ENCODE measurements at places on chromosomes 2 and 18.

GRCh38 chr18:36095936-36096519, 28.7 kb upstream of the RPRD1A start:
- peak; percentile 3 for DNase-seq

- no peak for DNase-seq
Measured at GRCh38 chr2:74286725-74287124, 56.5 kb downstream of the SLC4A5 start.

DNA sequence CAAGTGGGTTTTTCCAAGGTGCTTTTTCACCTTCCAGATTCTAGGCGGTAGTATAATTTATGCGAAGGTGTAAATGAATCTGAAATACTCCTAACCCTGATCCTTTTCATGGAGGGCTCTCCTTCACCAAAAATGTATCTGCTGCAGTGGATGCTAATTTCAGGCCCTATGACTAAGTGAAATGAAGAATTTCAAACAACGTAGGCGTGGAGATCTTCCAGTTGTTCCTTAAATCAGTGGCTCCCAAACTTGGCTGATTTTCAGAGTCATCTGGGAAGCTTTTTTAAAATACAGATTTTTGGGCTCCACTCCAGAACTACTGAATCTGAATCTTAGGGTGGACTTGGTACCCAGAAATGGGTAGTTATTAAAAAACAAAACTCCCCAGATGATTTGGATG, 5.5 kb downstream of the GCKR start:
- DNase-seq: no peak

GRCh38 chr18:66300141-66300540, 303.7 kb downstream of the CDH19 start:
- no peak for DNase-seq

GRCh38 chr2:75920859-75921551, 210.3 kb upstream of the GCFC2 start:
- no peak for DNase-seq

GRCh38 chr2:237312021-237312755, 101.8 kb downstream of the COL6A3 start:
- DNase-seq: no peak

DNA sequence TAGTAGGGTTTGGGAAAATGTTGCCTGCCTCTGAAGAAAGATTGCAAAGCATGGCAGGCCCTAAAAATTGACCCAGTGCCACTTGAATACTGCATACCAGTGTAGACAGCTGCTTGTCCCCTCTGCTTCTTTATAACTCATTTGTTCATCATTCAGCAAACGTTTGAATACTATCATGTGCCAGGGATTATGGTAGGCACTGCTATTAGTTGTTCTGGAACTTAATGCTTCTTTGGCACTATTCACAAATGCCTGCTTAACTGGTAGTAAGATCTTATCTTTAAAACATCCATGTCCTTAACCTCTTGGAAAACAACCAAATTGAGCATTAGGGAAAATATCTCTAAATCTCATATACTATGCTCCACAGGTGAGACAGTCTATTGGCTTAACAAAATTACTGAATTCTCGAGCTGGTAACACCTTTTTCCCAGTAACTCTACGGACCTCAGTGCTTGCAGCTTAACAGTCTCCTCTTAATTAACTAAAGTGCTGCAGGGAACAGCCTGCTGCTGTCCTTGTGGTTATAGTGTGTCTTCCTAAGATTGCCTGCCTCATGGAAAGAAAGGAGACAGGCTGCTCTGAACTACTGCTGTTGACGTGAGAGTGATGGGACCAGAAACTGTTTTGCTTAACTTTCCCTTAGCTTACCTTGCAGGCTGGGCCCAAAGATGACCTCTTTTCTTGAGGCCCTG, 93.2 kb downstream of the MIB1 start:
- DNase-seq: no peak

- no peak for DNase-seq
Measured at GRCh38 chr18:3679241-3679640, 229.3 kb downstream of the TGIF1 start.

- DNase-seq: no peak
Measured at GRCh38 chr2:9573013-9573720, 17.5 kb upstream of the ADAM17 start.

DNA sequence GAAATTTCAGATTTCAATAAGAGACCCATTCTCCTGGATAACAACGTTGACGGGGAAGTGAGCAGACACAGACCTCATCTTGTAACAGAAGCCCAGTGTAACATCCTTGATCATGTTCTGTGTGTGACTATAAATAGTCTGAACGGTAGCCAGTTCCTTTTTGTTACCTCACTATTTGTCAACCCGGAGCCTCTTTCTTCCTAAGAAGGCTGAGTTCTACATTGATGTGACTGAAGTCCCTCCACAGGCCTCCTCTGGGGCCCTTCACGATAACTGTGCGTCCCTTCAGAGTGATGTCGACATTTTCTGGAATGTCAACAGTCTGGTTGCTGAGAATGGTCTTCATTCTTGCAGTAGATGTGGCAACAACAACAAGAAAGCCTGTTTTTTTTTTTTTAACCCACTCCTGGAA, 6.3 kb upstream of the PLEKHM3 start:
- DNase-seq: no peak

DNA sequence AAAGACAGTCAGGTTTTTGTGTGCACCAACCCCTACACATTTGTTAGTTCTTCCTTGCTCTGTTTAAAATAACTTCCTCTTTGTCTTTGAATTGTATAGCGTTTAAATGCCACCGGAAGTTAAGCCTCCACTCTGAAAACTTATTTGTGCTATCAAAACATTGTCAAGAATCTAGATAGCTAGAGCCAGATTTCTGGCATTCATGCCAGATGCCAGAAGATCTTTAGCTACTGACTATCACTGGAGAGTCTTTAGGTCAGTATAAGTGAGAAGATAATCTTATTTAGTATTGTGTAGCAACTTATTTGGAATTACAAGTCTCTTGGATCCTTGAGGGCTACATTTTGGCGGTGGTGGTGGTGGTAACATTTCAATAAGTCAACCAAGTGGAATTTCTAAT, 63.4 kb upstream of the ADAM23 start:
- DNase-seq: no peak

DNA sequence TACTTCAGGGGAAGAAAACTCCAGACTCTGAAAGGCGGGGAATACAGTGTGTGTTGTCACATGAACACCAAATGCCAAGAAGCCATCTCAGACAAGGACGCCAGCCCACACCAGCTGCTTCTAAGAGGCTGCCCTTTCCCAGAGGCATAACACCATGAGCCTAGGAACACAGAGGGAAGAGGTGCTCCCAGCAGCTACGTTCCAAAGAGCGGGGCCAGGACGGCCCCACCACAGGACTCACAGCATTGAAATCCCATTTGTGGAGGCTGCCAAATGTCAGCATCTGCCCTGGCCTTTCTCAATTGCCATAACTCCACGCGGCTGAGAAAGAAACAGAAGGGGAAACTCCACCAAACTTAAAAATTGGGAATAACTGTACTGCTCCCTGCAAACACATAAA, 20.1 kb upstream of the ID2 start:
- DNase-seq: no peak

- DNase-seq: peak; percentile 32
Measured at GRCh38 chr2:8229546-8229986, 452.3 kb upstream of the ID2 start.

DNA sequence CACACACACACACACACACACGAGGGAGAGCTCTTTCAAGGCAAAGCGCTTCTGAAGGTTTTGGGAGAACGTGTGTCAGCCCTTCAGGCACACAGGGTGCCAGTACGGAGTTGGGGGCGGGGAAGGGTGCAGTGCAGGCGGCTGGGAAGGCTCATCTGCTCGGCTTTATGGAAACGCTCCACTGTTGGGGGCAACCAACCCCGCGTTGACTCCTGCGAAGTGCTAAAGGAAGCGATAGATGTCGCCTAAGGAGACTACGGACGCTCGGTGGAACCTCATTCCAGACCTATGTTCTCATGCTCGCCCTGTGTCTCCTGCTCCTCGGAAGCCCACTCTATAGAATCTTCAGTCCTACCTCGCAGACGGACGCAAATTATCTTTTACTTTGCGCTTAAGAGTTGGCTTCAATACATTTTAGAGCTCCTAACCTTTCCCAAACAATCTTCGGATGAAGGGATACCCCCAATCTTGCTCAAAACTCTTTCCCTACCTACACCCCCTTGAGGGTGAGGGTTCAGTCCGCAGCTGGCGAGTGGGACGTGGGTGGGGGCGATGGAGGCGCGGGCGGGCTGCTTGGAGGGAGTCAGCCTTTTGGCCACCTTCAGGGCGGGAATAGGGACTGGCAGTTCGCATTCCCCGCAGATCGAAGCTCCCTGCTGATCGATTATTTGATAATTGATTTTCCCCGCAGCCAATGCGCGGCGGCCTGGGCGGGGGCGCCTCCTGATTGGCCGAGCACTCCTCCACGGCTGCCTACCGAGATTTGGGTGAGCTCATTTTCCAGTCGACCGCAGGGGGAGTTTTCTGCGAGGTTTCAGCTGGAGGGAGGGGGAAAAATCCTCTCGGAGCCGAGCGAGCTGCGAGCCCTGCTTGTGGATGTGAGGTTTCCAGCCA, 1.9 kb upstream of the MEIS1 start:
- DNase-seq: no peak

DNA sequence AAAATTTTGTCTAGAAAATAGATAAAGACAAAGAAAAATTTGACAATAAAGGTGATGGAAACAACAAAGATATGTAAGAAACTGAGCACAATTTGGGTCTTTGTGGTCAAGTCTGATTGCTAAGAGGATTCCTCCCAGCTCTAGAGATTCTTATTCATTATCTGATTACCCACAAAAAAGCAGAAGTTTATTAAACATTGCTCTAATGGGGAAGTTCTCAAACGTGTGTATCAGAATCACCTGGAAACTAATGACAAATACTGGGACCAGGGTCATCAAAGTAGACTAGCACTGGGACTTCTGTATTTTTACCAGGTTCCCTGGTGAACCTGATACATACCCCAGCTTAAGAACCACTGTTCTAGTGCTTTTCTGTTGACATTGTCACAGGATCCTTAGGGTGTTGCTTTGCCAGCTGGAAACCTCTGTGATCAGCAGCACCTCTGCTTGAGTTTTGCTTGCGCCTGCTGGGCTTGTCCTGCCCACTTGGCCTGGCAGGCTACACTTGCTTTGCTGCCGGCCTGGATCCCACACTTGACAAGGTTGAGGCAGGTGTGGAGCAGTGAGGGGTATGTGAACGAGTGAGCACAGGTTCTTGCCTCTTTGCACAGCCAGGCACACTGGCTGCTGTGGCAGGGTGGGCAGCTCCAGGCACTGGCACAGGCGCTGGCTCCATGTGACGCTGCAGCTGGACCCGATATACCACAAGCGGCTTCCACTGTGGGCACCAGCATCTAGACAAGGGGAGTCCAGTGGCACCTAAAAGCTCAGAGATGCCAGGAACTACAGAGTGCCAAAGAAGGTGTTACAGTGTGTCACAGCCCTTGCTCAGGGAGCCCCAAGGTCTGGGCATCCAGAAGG, 6.2 kb upstream of the GORASP2 start:
- no peak for DNase-seq

GRCh38 chr2:46269544-46270273, 27.5 kb upstream of the EPAS1 start:
- no peak for DNase-seq
